ENCODE measurements at places on chromosomes 2 and 18. TPM values are rescaled to one million over a fixed set of nuclear protein-coding genes. Genes with fewer than 3 reads are reported as not detected.

BCL11A gene
- polyA plus RNA-seq = 15.2 TPM

ANO7 gene
- polyA plus RNA-seq = 0.48 TPM

SH2D6 gene
- 1.2 TPM for polyA plus RNA-seq

ABCG5 gene
- polyA plus RNA-seq = not detected

ACVR1C gene
- 0.61 TPM for polyA plus RNA-seq

RAB17 gene
- polyA plus RNA-seq = 62.9 TPM

SERPINB13 gene
- 51.6 TPM for polyA plus RNA-seq

SIX3 gene
- polyA plus RNA-seq = not detected

FSIP2 gene
- polyA plus RNA-seq = 3.8 TPM

LYG2 gene
- not detected for polyA plus RNA-seq

HOXD12 gene
- not detected for polyA plus RNA-seq

RUFY4 gene
- polyA plus RNA-seq = 0.43 TPM

GKN1 gene
- polyA plus RNA-seq = 2,484 TPM

HMSD gene
- polyA plus RNA-seq = 0.19 TPM

VWC2L gene
- polyA plus RNA-seq = not detected

DLGAP1 gene
- 0.76 TPM for polyA plus RNA-seq

CNRIP1 gene
- 8.3 TPM for polyA plus RNA-seq

GTF2A1L gene
- polyA plus RNA-seq = not detected

OR6B2 gene
- polyA plus RNA-seq = not detected

UGT1A3 gene
- not detected for polyA plus RNA-seq

SPP2 gene
- polyA plus RNA-seq = not detected

DNMT3A gene
- polyA plus RNA-seq = 5.1 TPM

SERPINB2 gene
- 4.1 TPM for polyA plus RNA-seq

REG1B gene
- 52.9 TPM for polyA plus RNA-seq

UGT1A8 gene
- 2.3 TPM for polyA plus RNA-seq
